Fibroblast of upper back skin (primary cell): ENCODE measurements at places on chromosomes 6 and 20.

DNA sequence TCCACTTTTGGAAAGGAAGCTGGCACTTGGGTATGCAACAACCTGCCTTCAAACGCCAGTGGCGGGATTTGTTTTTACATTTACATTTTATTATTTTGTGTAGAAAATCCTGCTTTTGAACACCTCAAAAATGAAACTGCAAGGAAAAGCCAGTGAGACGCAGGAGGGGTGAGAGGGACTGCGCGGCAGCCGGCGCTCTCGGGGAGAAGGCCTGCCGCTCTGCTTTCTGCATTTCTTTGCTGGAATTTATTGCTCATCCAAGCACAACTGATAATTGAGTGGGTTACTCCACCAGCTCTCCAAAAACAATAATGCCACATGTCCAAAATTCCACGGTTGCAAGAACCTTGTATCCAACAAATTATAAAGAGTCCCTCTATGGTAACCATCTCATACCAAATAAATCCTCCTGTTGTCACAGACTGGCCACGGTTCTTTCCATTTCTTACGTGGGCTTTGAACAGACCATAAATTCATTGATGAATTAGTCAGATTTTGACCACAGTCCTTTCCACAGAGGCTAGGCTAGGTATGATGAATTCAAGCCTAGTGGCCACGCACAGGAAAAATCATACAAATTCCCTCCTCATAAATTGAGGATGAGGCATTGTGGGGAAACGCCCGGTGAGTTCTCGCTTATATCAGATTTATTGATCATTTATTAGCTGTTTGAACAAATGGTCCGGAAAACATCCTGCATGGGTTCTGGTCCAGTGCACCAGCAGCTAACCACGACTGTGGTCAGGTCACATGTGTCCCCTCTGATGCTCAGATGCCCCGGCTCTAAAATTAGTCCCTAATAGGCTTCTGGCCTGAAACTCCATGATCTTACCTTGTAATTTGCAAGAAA lies 31.6 kb upstream of the FOXC1 start:
- DNase-seq: peak; percentile 29

DNA sequence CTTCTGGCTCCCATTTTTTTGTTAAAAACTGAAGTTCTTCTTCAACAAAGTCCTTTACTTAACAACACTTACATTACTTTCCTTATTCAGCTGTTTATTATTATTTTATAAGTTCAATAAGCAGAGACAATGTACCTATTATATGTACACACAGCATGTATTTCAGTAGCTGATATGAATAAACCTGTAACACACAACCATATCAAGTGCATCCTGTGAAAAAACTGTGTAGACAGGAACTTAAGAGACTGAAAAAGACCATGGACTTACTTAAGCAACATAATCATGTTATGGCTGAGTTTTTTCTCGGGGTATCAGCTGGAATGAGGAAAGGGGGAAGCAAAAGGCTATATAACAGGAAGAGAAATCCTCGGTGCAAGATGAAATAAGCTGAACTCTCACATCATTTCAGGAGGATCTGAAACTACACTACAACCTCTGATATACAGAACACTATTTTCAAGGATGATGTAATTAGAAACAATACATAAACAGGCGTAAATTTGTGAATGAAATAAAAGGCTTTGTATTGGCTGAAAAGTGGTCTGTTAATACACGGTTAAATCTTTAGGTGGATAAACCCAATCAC lies 70.9 kb downstream of the REV3L start:
- DNase-seq: no peak

DNA sequence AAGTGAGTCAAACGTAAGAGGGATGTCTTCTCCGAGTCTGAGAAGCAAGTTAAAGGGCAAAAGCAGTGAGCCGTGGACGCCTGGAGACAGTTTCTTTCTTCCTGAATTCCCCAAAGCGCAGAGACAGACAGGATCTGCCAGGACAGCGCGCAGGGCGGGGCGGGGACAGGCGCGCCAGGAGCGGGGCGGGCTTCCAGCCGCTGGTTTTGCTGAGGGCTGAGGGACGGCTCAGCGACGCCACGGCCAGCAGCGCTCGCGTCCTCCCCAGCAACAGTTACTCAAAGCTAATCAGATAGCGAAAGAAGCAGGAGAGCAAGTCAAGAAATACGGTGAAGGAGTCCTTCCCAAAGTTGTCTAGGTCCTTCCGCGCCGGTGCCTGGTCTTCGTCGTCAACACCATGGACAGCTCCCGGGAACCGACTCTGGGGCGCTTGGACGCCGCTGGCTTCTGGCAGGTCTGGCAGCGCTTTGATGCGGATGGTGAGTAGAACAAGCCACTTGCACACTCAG lies at the start of gene SCGN:
SCGN (plus strand) TSS at position 209 of the 509 bp plus-strand sequence; CDS start at position 398, 189 bp downstream.
- DNase-seq: peak; percentile 57

DNA sequence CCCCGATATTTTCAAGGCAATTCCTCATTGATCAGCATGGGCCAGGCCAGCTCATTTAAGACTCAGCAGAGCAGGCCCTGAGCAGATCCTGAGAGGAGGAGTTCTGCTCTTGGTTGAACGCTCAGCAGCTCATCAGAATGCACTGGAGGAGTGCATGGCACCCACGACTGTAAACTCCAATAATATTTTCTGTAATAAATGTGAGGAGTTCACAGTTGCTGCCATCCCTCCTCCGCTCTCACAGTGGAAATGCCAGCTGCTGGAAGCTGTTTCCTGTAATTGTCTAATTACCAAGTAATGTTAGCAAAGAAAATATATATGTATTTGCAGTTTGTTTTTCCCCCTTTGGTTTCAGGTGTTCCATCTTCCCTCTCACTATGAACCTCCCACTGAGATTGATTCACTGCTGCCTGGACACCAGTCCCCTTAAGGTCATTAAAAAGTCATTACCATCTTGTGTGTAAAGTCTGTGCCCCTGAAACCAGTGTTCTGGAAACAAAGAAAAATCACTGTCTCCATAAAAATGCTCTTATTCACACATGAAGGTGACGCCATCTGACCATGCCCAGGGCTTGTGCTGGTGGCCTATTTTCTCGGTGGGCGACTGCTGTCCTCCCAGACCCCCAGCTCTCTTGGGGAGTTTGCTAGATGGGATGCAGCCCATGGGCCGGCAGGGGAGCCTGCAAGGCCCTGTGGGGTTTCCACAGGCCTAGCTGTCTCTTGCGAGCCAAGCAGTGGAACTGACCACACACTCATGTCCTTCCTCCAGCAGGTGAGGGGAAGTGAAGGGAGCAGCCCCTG lies 374.2 kb downstream of the ZFAND3 start:
- no peak for DNase-seq

GRCh38 chr20:41437836-41438235 lies 71.2 kb upstream of the EMILIN3 start:
- DNase-seq: no peak

GRCh38 chr6:1524040-1524480 lies 85.7 kb upstream of the FOXC1 start:
- peak; percentile 64 for DNase-seq

- DNase-seq: no peak
Observed at GRCh38 chr6:157831018-157831369, 7.9 kb downstream of the SNX9 start.
